ENCODE measurements at places on chromosomes 4 and X.

- DNase-seq, result no peak
Observed at GRCh38 chr4:116401293-116401692, 684.1 kb downstream of the TRAM1L1 start.

GRCh38 chr4:2698504-2698903, 57.6 kb downstream of the TNIP2 start:
- no peak for DNase-seq

DNA sequence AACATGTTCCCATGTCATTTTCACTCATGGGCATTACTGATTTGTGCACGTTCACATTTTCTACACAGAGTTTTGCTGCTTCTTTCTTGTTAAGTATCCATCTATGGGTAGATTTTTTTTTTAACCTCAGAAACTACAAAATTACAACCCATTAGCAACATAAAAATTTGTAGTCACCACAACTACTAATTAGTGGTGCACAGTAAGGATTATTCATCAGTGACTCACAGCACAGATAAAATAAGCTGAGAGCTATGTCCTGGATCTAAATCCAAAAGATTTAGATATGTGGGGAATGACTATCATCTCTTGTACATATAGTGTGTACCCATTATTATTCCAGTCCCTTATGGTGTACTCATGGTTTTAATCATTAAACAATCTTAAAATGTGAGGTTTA, 19.7 kb upstream of the AMELX start:
- no peak for DNase-seq

DNA sequence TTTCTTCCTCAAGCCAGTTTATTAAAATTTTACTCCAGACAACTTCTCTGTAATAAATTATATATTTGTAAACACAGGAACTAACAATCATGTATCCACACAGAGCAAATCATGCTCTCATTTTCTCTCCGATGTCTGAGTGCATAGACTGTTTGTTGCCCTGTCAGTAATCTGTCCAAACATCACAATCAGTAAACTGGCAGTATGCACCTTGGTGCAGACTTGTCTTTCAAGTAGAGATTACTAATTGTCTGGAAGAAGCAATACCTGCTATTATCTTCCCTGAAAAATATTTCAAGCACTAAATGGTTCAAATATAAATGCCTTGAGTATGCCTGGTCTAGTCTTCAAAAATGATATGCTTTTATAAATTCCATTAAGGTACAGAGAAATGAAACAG, 1260.9 kb downstream of the C4orf33 start:
- DNase-seq, result no peak

GRCh38 chr4:173135241-173135847, 33.3 kb upstream of the GALNT7 start:
- DNase-seq, result no peak

Data from OCI-M1 (cell line).